ENCODE measurements at places on chromosomes 5 and 9.

DNA sequence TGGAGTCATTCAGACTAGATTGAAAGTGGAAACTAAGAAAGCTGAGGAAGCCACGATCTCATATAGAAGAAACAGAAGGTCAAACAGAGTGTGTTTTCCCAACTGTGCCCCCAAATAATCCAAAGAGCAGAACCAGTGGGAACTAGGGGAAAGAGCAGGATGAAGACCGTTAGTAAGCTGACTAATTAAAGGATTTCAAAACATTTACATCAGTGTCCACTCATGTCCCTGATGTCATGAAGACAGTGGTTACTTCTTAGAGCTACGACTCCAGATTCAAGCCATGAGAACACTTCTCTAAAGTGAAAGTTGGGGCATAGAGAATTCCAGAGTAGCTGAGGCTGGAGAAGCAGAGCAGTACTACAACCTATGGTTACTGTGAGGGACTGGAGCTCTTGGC is 119.6 kb upstream of the SLC12A2 start:
- DNase-seq = no peak

GRCh38 chr5:135832941-135833920 is 1.2 kb upstream of the SLC25A48 start:
- DNase-seq = no peak

- no peak for DNase-seq
Measured at GRCh38 chr5:141077826-141078225, 16.6 kb upstream of the PCDHB2 start.

- DNase-seq = no peak
Measured at GRCh38 chr5:143024228-143024920, 254.2 kb downstream of the ARHGAP26 start.

- no peak for DNase-seq
Measured at GRCh38 chr9:127498298-127498697, 47.0 kb downstream of the LRSAM1 start.

- DNase-seq = no peak
Measured at GRCh38 chr9:26814799-26815198, 77.8 kb downstream of the CAAP1 start.

GRCh38 chr5:122129306-122129705 is at the start of gene ZNF474:
Gene ZNF474, plus strand, starts transcription at chr5:122129546. Its CDS starts 22,445 bp downstream, at chr5:122151991.
- DNase-seq = peak; percentile 98

DNA sequence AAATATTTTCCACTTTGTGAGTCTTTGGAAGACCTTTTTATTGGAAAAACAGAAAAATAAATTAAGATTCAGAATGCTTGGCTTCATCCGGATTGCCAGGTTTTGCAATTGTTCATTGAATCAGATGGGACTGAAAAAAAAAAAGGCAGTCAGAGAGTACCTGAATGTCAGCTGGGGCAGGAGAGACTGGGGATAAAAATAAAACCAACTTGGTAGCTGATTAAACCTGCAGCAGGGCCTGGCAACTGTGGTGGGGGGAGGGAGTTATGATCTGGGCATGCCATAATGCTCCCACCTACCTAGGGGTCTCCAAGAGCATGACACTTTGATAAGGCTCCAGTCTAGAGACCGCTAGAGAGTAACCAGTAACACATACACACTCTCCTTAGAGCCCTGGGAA is 454.4 kb downstream of the DTWD2 start:
- no peak for DNase-seq

- peak; percentile 83 for DNase-seq
Measured at GRCh38 chr9:2424619-2425033, 197.0 kb upstream of the VLDLR start.

- no peak for DNase-seq
Measured at GRCh38 chr5:32880796-32881195, 169.7 kb downstream of the NPR3 start.

- no peak for DNase-seq
Measured at GRCh38 chr9:37433867-37434371, 11.4 kb downstream of the GRHPR start.

DNA sequence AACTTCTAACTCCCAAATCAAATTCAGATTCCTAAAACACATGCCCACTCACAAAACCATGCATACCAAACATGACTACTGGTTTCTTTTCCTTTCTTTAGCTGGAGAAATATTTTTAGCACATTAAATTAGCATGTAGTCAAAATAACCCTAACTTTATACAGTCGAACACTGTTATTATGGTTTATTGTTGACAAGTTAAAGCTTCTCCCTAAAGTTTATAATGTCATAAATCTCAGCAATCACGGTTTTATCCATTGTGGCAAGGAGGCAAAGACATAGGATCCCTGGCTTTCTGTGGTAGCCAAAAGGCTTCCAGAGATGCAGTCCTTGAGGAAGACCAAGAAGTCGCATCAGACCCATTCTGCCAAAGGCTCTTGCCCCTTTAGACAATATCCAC is 27.5 kb downstream of the ARL15 start:
- no peak for DNase-seq

Data from amniotic epithelial cell (primary cell).